PC-9 (cell line): ENCODE measurements at places on chromosomes 7 and 10. TPM values are rescaled to one million over a fixed set of nuclear protein-coding genes. Genes with fewer than 3 reads are reported as not detected.

HMX3 gene
- total RNA-seq, result not detected in 2 replicates

TBXAS1 gene
- total RNA-seq, result 0.58 and 2.2 TPM in 2 replicates

C10orf53 gene
- total RNA-seq, result not detected in 2 replicates

MCM10 gene
- 20.9 and 24.5 TPM in 2 replicates for total RNA-seq

INMT gene
- not detected in 2 replicates for total RNA-seq

UNCX gene
- total RNA-seq, result not detected in 2 replicates

TAX1BP1 gene
- 143 and 174 TPM in 2 replicates for total RNA-seq

PHKG1 gene
- total RNA-seq, result 2.7 and 3.9 TPM in 2 replicates

FFAR4 gene
- total RNA-seq, result 0.25 TPM in 1 of 2 replicates, not detected in the other

FKBP6 gene
- not detected in 2 replicates for total RNA-seq

FOXI2 gene
- not detected in 2 replicates for total RNA-seq

CLDN12 gene
- total RNA-seq, result 50.9 and 57.7 TPM in 2 replicates

DNA sequence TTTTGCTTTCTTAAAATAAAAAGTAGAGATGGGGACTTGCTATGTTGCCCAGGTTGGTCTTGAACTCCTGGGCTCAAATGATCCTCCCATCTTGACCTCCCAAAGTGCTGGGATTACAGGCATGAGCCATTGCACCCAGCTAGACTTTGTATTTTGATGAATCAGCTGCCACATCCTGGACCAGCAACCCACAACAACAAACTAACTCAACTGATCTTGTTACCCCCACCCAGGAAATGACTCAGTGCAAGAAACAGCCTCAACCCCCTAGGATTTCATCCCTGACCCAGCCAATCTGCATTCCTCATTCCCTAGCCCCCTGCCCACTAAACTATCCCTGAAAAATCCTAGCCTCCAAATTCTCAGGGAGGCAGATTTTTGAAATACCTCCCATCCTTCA is 123.8 kb downstream of the IPMK start:
- no peak overlapping the region for H3K4me3 ChIP-seq
- no peaks in the 10 kb centered on the region for H3K4me1 ChIP-seq
- no peaks in the 10 kb centered on the region for H3K27me3 ChIP-seq
- H3K36me3 ChIP-seq, result no peaks in the 10 kb centered on the region
- H3K27ac ChIP-seq, result no peak overlapping the region

DNA sequence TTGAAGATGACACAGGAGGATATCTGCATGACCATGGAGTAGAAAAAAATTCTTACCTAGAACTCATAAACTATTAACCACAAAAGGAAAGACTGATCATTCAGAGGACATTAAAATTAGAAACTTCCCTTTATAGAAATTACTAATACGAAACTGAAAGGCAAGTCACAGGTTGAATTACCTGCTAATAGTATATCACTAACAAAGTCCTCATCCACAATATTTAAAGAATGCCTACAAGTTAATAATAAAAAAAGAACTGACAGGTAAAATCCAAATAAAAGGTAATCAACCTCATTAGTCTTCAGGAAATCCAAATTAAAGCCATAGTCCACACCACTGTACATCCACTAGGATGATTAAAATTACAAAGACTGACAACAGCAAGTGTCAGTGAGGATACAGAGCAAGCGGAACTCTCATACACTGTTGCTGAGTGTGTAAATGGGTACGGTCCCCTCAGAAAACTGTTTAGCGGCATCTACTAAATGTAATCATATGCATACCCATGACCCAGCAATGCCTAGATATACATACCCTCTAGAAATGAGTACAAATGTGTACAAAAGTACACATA is 71.2 kb downstream of the ARHGAP21 start:
- H3K27me3 ChIP-seq, result no peaks in the 10 kb centered on the region
- no peak overlapping the region for H3K4me3 ChIP-seq
- no peaks in the 10 kb centered on the region for H3K36me3 ChIP-seq
- no peak overlapping the region for H3K27ac ChIP-seq
- DNase-seq, result no peak

DNA sequence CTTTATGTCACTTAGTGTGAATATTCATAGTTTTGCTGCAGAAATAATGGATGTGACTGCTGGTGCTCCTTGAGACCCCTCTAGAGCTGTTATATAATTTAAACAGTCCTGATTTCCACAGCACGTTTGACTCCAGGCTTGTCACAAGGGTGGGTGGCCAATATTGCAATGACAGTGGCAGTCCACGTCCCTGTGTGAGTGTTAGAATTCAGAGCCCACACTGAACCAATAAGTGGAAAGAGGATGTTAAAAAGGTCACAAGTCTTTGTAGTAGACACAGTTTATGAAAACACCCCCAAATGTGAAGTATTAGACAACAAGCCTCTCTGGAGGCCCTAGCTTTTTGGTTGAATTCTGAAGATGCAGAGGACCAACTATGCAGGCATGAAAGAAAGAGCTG is 2.0 kb downstream of the PPP1R17 start:
- no peak for DNase-seq
- no peak overlapping the region for H3K4me3 ChIP-seq
- peaks cover 59% of the 10 kb centered on the region for H3K27me3 ChIP-seq

DNA sequence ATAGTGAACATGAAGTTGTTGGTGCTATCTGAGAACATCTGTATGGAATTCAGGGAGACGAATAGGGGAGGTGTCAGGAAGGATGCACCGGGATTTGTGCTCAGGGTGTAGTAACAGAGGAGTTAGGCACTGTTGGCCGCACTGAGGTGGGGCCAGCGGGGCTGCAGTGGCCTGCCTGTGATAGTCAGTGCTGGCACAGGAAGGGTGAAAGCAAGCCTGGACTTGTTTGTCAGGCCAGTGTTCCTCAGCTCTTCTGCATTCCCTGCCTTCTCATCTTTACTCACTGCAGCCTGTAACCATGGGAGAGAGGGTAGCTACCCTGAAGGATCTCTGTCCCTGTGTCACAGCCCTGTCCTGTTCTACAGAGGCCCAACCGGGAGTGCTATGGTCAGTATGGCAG is 81.3 kb downstream of the SH2D4B start:
- no peak overlapping the region for H3K27ac ChIP-seq
- no peaks in the 10 kb centered on the region for H3K4me1 ChIP-seq
- no peaks in the 10 kb centered on the region for H3K36me3 ChIP-seq
- peaks cover 31% of the 10 kb centered on the region for H3K27me3 ChIP-seq
- DNase-seq, result no peak
- no peak overlapping the region for H3K4me3 ChIP-seq

DNA sequence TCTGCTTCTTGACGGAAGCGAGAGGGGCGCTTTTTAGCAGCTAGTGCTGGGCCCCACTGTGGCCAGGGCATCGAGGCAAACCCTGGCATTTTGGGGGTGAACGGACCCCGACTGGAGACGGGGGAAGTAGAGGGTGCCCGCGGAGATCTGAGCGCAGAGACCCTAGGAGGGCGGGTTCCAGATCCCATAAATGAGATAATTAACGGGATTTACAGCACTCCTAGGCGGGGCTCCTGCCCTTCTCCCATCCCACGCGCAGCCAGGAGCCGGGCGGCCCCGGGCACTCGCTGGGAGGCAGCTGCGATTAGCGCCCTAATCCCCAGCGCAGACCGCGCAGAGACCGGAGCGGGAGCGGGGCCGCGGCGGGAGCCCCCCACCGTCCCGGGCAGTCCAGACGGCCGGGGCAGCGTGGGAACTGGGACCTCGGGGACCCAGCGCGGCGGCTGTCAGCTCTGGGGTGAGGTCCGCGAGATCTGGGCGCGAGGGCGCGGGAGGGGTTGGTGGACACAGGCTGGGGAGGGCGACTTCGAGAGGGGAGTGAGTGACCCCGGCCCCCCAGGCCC is 735 bp downstream of the JCAD start:
- H3K4me1 ChIP-seq, result peaks cover 37% of the 10 kb centered on the region
- H3K27ac ChIP-seq, result peak overlapping the region; percentile 72; the same call in 1 of the 2 replicates
- H3K27me3 ChIP-seq, result no peaks in the 10 kb centered on the region
- H3K36me3 ChIP-seq, result no peaks in the 10 kb centered on the region
- DNase-seq, result no peak

GRCh38 chr7:4797858-4798705 is 22.7 kb downstream of the AP5Z1 start:
- H3K4me1 ChIP-seq, result peaks cover 7% of the 10 kb centered on the region; the same call in 1 of the 2 replicates
- peak; percentile 62 for DNase-seq
- no peaks in the 10 kb centered on the region for H3K27me3 ChIP-seq
- H3K27ac ChIP-seq, result no peak overlapping the region

- no peaks in the 10 kb centered on the region for H3K36me3 ChIP-seq
- H3K27ac ChIP-seq, result no peak overlapping the region
- no peak for DNase-seq
- no peaks in the 10 kb centered on the region for H3K4me1 ChIP-seq
- no peak overlapping the region for H3K4me3 ChIP-seq
Measured at GRCh38 chr10:1529806-1530413, 207.4 kb downstream of the ADARB2 start.

DNA sequence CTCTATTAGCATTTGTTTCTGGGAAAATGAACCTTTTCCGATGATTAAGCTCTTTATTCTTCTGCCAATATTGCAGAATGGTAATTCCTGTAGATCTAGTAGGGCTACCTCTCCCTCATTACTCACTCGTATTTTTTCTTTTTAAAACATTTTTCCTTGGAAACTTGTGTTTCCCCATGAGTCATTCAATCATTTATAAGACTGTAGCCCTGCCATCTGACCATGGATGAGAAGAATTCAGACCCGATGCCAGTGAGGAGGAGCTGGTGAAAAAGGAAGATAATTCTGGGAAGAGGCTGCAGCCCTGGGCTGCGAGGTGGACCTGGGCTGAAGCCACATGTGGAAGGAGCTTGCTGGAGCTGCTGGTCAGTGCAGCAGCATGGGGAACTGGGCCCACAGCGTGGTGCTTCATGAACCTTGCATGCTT is 242.8 kb downstream of the KLF6 start:
- H3K4me1 ChIP-seq, result peaks cover 15% of the 10 kb centered on the region
- H3K36me3 ChIP-seq, result no peaks in the 10 kb centered on the region
- peak overlapping the region; percentile 75 for H3K27ac ChIP-seq
- H3K27me3 ChIP-seq, result no peaks in the 10 kb centered on the region

DNA sequence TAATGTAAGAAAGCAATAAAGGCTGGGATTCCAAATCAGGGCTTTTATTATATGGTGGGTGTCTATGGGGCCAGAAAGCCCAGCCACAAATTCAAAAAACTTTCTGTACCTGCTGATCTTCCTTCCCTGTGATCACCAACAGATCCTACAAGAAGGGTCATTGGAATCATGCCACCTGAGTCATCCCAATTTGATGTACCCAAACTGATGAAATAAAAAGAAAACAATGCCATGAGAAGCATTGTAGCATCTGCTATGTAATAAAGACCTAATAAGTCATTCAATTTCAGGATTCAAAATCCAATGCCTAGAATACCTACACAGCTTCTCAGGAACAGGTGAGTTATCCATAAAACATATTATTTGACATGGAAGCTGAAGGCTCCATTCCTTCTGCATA is 228.8 kb downstream of the DKK1 start:
- no peaks in the 10 kb centered on the region for H3K27me3 ChIP-seq
- H3K27ac ChIP-seq, result no peak overlapping the region
- H3K36me3 ChIP-seq, result no peaks in the 10 kb centered on the region
- no peak for DNase-seq
- no peak overlapping the region for H3K4me3 ChIP-seq

DNA sequence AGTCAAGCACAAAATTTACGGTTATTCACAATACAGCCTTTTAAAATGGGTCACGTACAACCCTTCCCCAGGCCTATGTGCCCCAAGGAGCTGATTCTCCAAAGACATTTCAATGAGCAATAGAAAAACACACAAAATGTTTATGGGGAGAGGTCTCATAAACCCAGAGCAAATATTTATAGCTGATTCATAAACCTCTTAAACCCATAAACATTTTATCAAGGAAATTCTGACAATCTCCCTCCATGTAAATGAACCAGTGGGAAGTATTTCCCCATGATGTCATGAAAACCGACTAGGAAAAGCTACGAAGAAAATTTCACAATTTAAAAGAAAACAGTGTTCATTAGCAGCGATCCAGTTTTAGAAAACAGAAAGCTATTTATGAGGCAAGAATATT is 36.0 kb downstream of the SFMBT2 start:
- no peaks in the 10 kb centered on the region for H3K36me3 ChIP-seq
- no peaks in the 10 kb centered on the region for H3K4me1 ChIP-seq
- H3K4me3 ChIP-seq, result no peak overlapping the region
- DNase-seq, result no peak
- H3K27ac ChIP-seq, result no peak overlapping the region

DNA sequence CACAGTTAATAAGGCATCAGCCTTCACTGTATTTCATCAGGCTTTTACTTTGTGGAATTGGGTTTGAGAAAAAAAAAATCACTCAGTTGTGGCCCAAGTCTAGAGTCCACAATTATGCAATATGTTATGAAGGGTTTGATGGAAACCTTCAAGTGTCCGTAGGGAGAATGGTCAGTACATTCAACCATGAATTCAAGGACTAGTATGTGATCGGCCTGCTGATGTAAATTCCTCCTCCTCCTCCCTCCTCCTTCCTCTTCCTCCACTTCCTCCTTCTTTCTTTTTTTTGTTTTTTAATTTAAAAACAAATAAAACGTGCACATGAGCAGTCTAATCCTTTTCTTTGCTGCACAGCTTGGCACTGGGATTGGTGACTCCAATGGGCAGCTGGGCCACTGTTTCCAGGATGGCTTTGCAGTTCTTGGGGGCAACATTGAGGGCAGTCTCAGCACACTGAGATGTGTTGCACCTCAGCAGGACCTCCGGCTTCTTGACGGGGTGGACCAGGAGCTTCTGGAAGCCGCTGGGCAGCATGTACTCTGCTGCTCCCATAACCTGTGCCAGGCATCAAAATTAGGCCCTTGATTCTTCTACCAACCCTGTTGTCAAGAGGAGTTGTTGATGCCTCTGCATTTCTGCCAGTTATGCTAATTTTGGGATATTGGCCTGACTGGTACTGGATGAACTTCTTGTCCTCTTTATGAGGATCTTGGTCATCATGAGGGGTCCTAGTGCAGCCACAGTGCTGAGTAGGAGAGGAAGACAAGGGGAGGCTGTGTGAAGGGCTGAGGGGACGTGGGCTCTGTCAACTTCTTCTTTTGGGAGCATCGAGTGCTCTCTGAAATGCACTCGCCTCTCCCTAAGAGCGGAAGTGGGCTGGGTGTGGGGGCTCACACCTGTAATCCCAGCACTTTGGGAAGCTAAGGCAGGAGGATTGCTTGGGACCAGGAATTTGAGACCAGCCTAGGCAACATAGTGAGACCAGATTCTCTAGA is 9.3 kb upstream of the IL2RA start:
- peaks cover 19% of the 10 kb centered on the region; the same call in 1 of the 2 replicates for H3K27me3 ChIP-seq
- no peak overlapping the region for H3K27ac ChIP-seq
- H3K36me3 ChIP-seq, result no peaks in the 10 kb centered on the region
- DNase-seq, result no peak
- no peaks in the 10 kb centered on the region for H3K4me1 ChIP-seq
- H3K4me3 ChIP-seq, result no peak overlapping the region

DNA sequence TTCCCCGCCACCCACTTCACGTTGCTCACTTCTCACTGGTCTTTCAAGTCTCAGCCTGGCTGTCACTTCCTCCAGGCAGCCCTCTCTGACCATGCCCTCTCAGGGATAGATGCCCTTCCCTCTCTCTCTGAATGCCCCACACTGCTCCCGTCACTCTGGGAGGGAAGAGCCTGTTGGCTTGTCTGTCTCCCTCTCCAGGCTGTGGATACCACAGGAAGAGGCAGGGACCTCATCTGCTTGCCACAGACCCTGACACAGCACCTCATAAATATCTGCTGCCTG is 93.1 kb downstream of the OAT start:
- H3K27me3 ChIP-seq, result no peaks in the 10 kb centered on the region
- no peak overlapping the region for H3K27ac ChIP-seq
- H3K4me3 ChIP-seq, result no peak overlapping the region
- DNase-seq, result no peak
